Upper lobe of left lung (tissue), 6 donors: ENCODE measurements at places on chromosomes 7 and 10. TPM values are rescaled to one million over a fixed set of nuclear protein-coding genes. Genes with fewer than 3 reads are reported as not detected.

GRCh38 chr10:68957284-68957615, 1.3 kb downstream of the DDX21 start:
- DNase-seq, result no peak
- no peaks in the 10 kb centered on the region for H3K27me3 ChIP-seq
- peak overlapping the region; percentile 94 for H3K27ac ChIP-seq

FKBP9 gene
- total RNA-seq, result 117 TPM

RAMP3 gene
- 306 TPM for total RNA-seq

GRCh38 chr10:43806831-43807640, 158.4 kb upstream of the ZNF32 start:
- H3K27me3 ChIP-seq, result no peaks in the 10 kb centered on the region
- H3K4me1 ChIP-seq, result no peaks in the 10 kb centered on the region
- no peaks in the 10 kb centered on the region for H3K36me3 ChIP-seq

MYOZ1 gene
- not detected for total RNA-seq

DNA sequence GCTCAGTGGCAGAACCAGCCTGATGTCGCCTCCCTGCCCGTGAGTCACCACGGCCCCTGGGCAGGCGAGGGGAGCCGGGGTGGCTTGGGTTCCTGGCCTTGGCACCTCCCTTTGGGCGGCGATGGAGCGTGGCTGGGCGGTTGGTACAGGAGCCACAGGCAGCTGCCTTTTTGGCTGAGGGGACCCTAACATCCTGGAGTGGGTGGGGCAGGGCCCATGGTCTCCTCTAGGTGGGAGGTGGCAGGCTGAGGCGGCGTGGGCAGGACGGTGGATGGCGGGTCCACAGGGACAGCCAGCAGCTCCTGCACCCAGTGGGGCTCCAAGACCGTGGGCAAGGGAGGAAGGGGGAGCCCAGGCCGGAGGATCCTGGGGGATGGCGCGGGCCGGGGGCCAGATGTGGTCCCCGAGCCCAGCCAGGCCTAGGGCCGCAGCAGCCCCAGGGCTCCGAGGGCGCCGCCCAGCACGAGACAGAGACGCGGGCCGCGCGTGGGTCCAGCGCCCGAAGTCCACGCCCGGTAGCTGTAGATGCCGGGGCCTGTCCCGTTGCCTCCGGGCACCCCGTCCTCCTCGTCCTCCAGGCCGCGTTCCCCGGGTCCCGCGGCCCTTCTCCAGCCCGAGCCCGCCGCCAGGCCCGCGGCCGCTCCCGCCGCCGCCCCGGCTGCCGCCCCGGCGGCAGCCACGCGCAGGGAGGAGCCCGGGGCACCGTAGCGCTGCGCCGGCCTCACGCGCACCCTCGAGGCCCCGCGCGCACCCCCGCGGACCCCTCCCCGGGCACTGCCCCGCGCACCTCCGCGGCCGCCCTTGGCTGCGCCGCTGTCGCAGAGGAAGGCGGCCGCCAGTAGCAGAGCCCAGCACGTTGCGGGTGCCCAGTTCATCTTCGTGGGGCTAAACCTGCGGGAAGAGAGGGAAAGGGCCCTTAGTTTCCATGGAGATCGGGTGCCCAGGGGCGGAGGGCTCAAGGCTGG, 1.3 kb downstream of the SPRN start:
- H3K27ac ChIP-seq, result no peak overlapping the region
- peaks cover 4% of the 10 kb centered on the region for H3K4me1 ChIP-seq
- peaks cover 20% of the 10 kb centered on the region for H3K36me3 ChIP-seq
- H3K4me3 ChIP-seq, result no peak overlapping the region

H2BK1 gene
- total RNA-seq, result not detected

GRCh38 chr10:28728366-28728765, 51.0 kb downstream of the BAMBI start:
- H3K27ac ChIP-seq, result no peak overlapping the region
- no peaks in the 10 kb centered on the region for H3K36me3 ChIP-seq
- no peak overlapping the region for H3K4me3 ChIP-seq
- H3K27me3 ChIP-seq, result no peaks in the 10 kb centered on the region
- no peak for DNase-seq

RPP30 gene
- 25.0 TPM for total RNA-seq

LRMDA gene
- total RNA-seq, result 17.6 TPM

FRAT2 gene
- total RNA-seq, result 19.0 TPM

TRPV5 gene
- not detected for total RNA-seq

DNA sequence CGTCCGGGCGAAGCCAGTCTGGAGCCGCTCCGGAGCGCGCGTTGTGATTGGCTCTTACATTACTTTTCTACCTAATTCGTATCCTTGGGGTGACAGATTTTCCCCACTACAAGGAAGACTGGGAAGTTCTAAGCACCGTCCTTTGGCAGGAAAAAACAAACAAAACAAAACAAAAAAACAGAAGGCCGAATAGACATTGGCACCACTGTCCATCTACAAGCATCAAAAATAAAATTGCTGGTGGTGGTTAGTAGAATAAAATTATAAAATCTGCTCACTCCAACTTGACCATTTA, 651 bp upstream of the SKAP2 start:
- peaks cover 12% of the 10 kb centered on the region for H3K4me1 ChIP-seq
- DNase-seq, result peak; percentile 76
- peak overlapping the region; percentile 99 for H3K27ac ChIP-seq
- no peaks in the 10 kb centered on the region for H3K27me3 ChIP-seq
- no peaks in the 10 kb centered on the region for H3K36me3 ChIP-seq

DNA sequence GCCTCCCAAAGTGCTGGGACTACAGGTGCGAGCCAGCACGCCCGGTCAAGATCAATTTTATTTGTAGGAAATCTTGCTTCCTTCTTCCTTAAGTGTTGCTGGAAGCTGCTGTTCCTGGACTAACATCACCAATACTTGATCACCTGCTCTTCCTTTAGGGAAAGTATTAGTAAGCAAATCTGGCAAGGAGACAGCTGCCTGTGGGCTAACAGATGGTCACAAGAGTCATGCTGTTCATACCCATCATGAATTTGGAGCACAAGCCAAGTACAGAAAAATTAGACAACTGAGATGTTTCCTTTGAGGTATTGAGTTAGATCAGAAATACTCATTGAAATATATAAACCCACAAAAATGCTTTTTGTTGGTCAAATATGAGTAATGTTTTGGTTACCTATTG, 27.9 kb downstream of the BAIAP2L1 start:
- peaks cover 4% of the 10 kb centered on the region for H3K4me1 ChIP-seq
- H3K36me3 ChIP-seq, result no peaks in the 10 kb centered on the region
- no peak for DNase-seq
- no peak overlapping the region for H3K4me3 ChIP-seq
- no peaks in the 10 kb centered on the region for H3K27me3 ChIP-seq
- no peak overlapping the region for H3K27ac ChIP-seq

DNA sequence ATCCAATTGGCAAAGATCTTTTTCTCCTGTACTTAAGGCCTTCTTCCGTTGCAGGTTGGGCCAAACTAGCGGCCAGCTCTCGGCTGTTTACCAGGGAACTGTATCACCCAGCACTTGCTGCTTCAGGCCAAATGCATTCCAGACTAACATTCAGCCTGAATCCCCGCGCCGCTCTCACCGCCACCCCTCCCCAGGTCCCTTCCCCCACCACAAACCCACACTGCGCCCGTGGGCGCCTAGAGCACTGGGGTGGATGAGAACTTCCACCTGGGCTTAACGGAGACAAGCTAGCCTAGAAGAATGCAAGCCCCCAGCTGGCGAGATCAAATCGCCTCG, 676 bp downstream of the TCAF1 start:
- DNase-seq, result peak; percentile 65
- peak overlapping the region; percentile 95 for H3K4me3 ChIP-seq
- no peaks in the 10 kb centered on the region for H3K27me3 ChIP-seq
- no peaks in the 10 kb centered on the region for H3K36me3 ChIP-seq
- H3K4me1 ChIP-seq, result peaks cover 18% of the 10 kb centered on the region

GRCh38 chr10:30415593-30415992, 18.4 kb upstream of the MAP3K8 start:
- H3K27ac ChIP-seq, result no peak overlapping the region
- H3K4me3 ChIP-seq, result no peak overlapping the region
- H3K4me1 ChIP-seq, result peaks cover 20% of the 10 kb centered on the region
- no peak for DNase-seq
- no peaks in the 10 kb centered on the region for H3K36me3 ChIP-seq

SFTPA1 gene
- 7,447 TPM for total RNA-seq

MMRN2 gene
- total RNA-seq, result 68.0 TPM

GRCh38 chr7:130896898-130897514, 163.0 kb upstream of the KLF14 start:
- H3K27me3 ChIP-seq, result no peaks in the 10 kb centered on the region
- H3K36me3 ChIP-seq, result peaks cover 53% of the 10 kb centered on the region
- H3K4me1 ChIP-seq, result peaks cover 95% of the 10 kb centered on the region
- DNase-seq, result peak; percentile 39
- H3K4me3 ChIP-seq, result no peak overlapping the region
- peak overlapping the region; percentile 81 for H3K27ac ChIP-seq

RFC2 gene
- total RNA-seq, result 14.3 TPM

GRCh38 chr10:16597656-16598055, 76.0 kb upstream of the C1QL3 start:
- H3K36me3 ChIP-seq, result peaks cover 18% of the 10 kb centered on the region
- no peaks in the 10 kb centered on the region for H3K4me1 ChIP-seq
- H3K27me3 ChIP-seq, result no peaks in the 10 kb centered on the region
- DNase-seq, result peak; percentile 25

DNA sequence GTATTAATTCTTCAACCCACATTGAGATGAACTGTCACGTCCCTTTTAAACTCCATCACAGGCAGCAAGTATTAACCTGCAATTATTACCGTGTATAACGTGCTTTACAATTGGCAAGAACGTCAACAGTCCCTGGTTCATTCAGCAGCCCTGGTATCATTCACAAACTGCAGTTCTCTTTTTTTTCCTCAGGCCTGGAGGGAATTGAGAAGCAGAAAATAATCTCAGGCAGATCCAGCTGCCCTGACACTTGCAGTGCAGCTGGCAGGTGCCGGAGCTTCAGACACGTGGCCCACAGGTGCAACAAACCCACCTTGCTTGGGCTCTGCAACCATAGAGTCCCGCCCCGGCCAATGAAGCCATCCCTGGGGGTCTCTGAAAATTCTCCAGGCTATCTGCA, 137.3 kb downstream of the PLXNA4 start:
- no peak for DNase-seq
- H3K27me3 ChIP-seq, result no peaks in the 10 kb centered on the region
- H3K36me3 ChIP-seq, result no peaks in the 10 kb centered on the region
- no peak overlapping the region for H3K4me3 ChIP-seq
- H3K27ac ChIP-seq, result no peak overlapping the region

GRCh38 chr10:123885406-123886170, 6.0 kb downstream of the CPXM2 start:
- H3K27me3 ChIP-seq, result no peaks in the 10 kb centered on the region
- no peaks in the 10 kb centered on the region for H3K36me3 ChIP-seq
- H3K4me1 ChIP-seq, result no peaks in the 10 kb centered on the region
- no peak overlapping the region for H3K27ac ChIP-seq
- no peak for DNase-seq

MEOX2 gene
- total RNA-seq, result 17.2 TPM

ACSL5 gene
- 52.3 TPM for total RNA-seq

DNA sequence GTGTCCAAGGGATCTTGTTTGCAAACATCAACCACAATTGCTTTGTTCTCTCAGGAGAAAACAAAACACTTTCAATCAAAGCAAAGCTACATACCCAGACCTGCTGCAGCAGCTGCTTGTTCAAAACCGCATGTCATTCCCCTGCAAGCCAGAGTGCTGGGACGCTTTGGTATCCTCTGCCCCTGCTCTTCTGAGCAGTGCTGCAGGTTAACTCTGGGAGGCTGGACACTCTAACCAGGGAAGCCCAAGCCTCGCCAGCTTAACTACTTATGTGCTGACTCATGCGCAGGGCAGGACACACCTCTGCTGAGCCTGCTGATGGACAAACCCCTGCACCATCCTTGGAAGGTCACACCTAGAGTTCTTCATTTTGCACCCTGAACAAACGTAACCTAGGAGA, 28.2 kb upstream of the ASAH2 start:
- H3K4me3 ChIP-seq, result no peak overlapping the region
- no peaks in the 10 kb centered on the region for H3K36me3 ChIP-seq
- no peaks in the 10 kb centered on the region for H3K27me3 ChIP-seq

DNA sequence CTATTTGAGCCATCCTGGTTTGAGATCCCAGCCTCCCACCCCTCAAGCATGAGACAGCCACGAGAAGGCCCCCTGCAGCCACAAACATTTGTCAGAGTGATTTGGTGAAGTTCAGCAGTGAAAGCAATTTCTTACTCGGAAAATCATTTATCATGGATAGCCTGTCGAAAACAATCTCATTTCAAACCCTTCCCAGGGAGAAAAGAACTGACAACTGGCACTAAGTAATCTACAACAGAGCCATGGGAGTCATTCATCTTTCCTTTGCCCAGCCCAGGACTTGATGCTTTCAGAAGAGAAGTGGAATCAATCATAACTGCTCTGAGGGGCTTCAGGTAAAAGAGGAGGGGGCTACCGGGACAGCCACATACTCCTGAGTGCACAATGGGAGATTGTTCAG, 411.2 kb downstream of the KCNMA1 start:
- no peak overlapping the region for H3K4me3 ChIP-seq
- DNase-seq, result no peak
- no peak overlapping the region for H3K27ac ChIP-seq
- no peaks in the 10 kb centered on the region for H3K4me1 ChIP-seq

- no peak overlapping the region for H3K4me3 ChIP-seq
- H3K4me1 ChIP-seq, result no peaks in the 10 kb centered on the region
- no peaks in the 10 kb centered on the region for H3K27me3 ChIP-seq
- H3K36me3 ChIP-seq, result no peaks in the 10 kb centered on the region
- H3K27ac ChIP-seq, result no peak overlapping the region
Measured at GRCh38 chr7:112433289-112433688, 17.0 kb upstream of the IFRD1 start.

GRCh38 chr10:2005546-2005945, 268.2 kb upstream of the ADARB2 start:
- H3K27ac ChIP-seq, result no peak overlapping the region
- no peaks in the 10 kb centered on the region for H3K4me1 ChIP-seq
- no peak for DNase-seq
- H3K4me3 ChIP-seq, result no peak overlapping the region

DNA sequence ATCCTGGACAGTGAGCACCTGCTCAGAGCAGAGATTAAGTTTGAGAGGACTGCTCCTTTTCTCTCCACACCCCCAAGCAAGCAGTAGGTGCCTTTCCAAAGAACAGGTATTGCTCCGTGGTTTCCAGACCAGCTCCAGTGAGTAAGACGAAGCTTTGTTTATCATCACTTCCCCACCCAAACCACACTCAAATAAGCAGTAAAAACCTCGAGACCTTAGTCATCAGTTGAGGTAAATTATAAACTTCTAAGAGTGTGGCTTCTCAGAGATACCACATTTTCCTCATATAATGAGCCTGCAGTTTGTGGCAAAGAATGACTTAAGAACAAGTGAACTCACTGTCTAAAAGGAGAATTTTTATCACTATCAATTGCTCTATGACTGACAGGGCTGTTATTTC, 50.0 kb upstream of the GRB10 start:
- no peaks in the 10 kb centered on the region for H3K36me3 ChIP-seq
- no peak for DNase-seq
- no peaks in the 10 kb centered on the region for H3K27me3 ChIP-seq
- H3K4me3 ChIP-seq, result no peak overlapping the region
- no peaks in the 10 kb centered on the region for H3K4me1 ChIP-seq
- H3K27ac ChIP-seq, result no peak overlapping the region

DNA sequence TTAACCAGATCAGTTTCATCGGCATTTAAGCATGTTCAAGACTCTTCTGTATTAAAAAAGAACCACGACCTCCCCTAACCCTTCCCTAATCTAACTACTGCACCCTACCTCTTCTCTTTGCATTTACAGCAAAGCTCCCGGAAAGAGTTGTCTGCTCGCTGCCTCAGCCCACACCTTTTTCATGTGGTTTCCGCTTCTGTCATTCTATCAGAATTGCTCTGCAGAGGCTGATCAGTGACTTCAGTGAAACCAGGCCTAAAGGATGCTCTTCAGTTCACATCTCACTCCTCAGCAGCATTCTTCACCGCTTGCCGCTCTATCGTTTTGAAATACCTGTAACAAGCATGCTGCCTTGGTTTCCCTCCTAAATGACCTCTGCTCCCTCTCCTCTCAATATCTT, 160.9 kb downstream of the SDK1 start:
- no peak for DNase-seq
- no peaks in the 10 kb centered on the region for H3K4me1 ChIP-seq
- no peak overlapping the region for H3K27ac ChIP-seq
- H3K36me3 ChIP-seq, result no peaks in the 10 kb centered on the region

AKR1C4 gene
- total RNA-seq, result not detected
